Neural crest cell (in vitro differentiated cells): ENCODE measurements at places on chromosomes 16 and 17.

DNA sequence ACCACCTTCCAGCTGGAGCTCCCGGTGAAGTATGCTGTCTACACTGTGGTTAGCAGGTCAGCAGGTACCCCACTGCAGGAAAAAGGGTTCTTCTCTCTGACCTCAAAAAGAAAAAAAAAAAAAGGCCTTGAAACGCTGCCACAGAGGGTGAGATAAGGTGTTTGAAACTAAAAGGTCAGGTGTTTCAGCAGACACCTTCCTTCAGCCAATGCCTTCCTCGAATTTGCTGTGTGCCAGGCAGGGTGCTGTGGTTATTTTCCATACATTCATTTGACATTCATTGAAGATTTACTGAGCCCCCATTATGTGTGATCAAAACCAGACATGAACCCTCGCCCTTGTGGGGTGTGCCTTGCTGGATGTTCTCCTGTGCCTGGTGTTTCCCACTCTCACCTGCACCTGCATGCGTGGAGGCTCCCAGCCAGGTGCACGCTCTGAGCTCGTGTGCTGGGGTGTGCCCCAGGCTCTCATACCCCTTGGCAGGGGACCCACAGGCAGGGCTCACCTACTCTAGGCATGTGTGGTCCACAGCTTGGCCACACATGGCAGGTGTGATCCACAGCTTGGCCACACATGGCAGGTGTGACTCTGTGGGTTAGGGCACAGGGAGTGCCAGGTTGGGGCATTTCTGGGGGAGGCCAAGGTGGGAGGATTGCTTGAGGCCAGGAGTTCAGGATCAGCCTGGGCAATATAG is 15.8 kb upstream of the ITGAD start:
- no peak for DNase-seq

DNA sequence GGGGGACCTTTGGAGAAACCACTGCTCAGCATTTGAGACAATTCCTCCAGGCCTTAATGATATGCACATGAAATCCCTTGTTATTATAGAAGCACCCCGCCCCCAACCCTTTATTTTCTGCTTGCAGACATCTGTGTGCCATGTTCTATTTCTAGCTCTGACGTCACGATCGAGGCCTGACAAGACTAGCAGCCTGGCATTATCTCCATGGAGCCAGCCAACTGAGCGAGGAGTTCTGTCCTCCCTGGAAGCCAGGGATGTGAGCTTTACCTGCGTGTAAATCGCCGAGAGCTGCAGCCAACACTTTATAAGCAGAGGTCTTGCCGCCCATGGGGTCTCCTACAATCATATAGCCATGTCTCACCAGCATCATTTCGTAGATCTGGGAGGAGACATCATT is 116.9 kb downstream of the DNAH3 start:
- no peak for DNase-seq

- DNase-seq: no peak
These were observed 272.4 kb upstream of the XYLT1 start for GRCh38 chr16:17743158-17743557.

DNA sequence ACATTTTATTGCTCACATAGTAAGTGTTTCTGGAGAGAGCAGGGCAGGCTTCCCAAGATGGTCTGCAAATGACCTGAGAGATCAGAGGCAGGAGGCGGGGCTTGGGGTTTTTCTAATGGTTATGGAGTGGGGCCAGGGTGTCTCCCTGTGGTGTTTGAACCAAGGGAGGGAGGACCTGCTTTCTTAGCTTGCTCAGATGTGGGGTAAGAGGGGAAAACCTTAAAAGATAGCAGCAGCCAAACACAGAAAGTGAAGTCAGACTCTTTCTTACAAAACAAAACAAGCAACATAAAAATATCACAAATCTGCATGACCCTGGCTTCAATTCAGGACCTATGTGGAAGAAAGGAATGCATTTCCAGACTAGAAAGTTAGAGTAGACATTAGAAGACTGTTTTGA is 22.9 kb upstream of the DNAJA2 start:
- no peak for DNase-seq

- no peak for DNase-seq
These were observed 23.3 kb downstream of the PHF12 start for GRCh38 chr17:28928061-28928460.

- no peak for DNase-seq
These were observed 53.0 kb downstream of the SF3B3 start for GRCh38 chr16:70576431-70577255.

DNA sequence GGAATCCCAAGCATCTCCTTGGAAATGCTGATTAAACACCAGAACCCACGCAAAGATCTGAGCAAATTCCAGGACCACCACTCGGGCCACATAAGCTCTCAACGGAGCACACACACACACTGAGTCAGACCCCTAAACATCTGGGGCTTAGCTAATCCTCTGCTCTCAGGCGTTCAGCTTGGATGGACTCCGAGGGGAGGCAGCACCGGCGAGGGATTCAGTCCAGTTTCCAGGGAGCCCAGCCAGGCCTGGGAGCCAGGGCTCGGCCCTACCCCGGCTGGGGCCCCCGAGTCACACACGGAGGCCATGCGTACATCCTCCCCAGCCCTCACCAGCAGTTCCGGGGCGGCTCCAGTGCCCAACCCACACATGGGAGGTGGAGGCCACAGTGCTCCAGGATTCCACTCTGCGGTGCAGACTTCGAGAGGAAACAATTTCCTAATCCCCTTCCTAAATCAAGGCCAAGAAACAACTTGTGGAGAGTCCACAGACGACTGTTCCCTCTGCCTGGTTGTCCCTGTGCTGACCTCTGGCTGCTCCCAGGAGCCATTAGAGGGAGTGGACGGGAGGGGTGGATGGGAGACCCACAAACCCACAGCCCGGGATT is 70.5 kb downstream of the GAS7 start:
- no peak for DNase-seq

DNA sequence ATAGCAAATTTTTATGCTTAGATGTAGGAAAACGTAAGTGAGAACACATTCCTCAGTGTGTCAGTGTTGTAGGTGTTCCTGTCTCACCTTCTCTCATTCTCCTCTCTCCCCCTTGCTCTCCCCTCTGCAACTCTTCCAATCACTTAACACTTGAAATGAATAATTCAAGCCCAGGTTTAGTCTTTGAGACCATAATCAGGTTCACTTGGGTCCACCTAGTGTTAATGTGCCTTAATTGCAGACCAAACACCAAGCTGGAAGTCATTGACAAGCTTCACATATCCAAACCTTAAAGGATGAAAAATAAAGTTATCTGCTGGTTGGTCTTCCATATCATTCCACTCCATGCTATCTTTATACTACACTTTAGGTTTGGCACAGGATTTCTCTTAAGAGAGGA is 37.0 kb downstream of the STXBP4 start:
- DNase-seq: no peak

- DNase-seq: no peak
These were observed 37.4 kb downstream of the USP22 start for GRCh38 chr17:21005367-21005766.
